ENCODE measurements at places on chromosomes 12 and 14.

DNA sequence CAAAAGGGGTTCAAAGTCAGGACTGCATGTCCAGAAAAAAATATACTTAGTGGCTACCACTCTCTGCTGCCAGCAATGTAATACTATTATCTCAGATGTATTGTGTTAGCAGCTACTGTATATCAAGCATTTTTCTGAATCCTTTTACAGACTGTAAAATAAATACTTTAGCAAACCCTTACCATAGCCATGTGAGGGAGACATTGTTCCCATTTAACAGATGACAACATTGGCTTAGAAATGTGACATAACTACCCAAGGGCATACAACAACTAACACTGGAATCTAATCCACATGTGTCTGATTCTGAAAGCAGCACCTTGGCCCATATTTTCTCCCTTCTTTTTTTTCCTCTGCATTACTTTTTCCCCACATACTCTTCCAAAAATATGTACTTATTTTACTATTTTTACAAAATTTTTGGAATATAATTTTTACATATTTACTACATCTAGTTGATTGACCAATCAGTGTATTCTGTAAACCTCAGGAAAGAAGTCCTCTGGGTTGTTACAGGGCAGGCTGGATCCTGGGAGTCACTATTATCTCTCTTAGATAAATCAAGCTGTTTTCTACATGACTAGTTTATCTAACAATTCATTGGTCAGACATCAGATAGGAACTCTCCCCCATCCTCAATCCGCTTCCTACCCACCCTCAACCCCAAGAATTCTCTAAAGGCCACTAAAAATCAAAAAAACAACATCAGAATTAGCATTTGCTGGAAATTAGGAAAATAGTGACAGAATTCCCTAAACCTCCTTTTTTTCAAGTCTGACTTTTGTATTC, 154.1 kb downstream of the BTG1 start:
- DNase-seq, result no peak

- DNase-seq, result no peak
Observed at GRCh38 chr14:94011795-94012194, 14.3 kb upstream of the OTUB2 start.

DNA sequence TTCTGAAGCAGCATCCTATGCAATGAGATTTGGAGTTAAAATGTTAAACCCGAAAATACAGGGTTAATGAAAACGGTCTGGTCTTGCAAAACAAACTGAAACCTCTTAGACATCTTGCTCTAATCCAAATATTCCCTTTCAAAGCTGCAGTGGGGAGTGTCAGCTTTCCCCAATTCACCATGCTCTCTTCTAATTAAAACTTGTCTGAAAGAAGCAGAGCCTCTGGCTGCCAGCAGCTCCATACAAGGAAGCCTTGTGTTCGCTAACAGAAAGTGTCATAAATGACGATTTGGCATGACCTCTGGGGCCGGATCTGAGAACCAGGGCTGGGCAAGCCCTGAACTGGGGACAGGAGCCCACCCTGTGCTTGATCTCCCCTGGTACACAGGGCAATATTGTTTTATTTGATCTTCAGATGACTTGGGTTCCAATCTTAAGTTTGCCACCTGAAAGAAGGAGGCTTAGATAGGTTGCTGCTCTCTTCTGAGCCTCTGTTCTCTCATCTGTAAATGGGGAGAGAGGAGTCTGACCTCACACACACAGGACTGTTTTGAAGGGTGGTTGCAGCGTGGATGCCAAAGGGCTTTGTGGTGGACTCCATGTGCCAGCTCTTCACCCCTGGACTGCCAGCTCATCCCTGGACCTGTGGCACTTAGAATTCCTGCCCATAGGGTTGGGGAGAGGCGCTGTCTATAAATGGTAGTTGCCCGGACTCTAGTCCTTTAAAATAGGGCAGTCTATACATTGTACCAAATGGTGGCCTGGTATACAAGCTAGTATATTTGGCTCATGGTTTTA, 7.8 kb downstream of the KMT5A start:
- DNase-seq, result no peak

DNA sequence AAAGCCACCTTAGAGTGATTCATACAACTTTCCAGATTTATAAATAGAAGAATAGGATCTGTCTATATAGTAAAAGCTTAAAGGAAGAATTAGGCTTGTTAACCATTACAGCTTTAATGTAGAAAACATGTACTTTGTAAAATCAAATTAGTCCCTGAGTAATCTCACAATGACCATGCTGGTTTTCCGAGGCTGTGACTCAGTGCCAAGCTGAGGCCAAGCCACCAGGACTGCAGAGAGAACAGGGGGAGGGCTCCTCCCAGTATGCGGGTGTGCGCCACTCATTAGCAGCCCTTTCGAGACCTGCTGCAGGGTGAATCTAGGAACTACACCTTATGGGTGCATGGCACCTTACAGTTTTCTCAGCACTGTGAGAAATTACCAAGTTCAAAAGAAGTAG, 167.0 kb downstream of the EFCAB11 start:
- no peak for DNase-seq

GRCh38 chr12:52402873-52403540, 3.1 kb downstream of the KRT82 start:
- DNase-seq, result no peak

GRCh38 chr14:65303190-65303898, 109.2 kb upstream of the FUT8 start:
- DNase-seq, result no peak

DNA sequence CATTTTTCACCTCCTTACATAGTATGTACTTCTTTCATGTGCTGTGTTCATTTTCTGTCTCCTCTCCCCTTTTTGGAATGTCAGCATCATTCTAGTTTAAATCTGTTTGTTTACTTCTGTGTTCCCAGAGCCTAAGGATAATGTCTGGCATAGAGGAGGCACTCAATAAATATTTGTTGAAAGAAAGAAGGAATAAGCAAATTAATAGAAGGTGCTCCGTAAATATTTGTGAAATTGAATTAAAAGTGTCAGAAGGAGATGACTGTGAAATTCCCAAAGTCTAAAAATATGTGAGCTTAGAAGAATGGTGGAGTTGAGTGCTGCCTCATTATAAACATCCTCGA, 3.3 kb upstream of the CDKN1B start:
- no peak for DNase-seq

DNA sequence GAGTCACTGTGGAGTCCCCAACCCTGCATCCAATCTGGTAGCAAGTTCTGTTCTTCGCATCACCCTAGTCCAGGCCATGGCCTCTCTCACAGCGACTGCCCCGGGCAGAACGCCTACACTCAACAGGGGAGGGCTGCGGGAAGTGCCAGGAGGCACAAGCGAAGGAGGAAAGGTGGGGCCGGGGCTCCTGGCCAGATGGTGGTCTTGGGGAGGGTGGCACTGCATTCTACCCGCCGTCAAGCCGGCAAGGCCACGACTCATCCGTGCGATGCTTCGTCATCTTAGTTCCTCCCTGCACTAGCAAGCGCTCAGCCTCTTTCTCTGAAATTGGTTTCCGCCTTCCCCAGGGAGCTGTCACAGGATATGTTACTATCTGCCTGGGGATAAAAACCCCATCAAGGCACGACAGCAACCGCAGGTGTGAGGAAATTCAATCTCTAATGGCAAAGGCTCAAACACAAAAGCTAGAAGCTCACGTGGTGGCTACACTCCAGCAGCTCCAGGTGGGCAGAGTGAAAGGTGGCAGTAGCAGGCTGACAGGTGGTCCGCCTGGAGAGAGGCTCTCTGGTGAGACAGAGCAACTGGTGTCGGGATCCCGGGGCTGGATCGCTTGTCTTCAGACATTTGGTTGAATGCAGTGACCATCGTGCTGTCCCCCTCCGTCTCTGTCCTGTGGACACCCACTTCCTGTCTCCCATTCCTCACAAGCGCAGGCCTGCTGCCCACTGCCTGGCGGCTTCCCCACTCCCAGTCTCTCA, 34.1 kb downstream of the ACADS start:
- DNase-seq, result peak; percentile 49

DNA sequence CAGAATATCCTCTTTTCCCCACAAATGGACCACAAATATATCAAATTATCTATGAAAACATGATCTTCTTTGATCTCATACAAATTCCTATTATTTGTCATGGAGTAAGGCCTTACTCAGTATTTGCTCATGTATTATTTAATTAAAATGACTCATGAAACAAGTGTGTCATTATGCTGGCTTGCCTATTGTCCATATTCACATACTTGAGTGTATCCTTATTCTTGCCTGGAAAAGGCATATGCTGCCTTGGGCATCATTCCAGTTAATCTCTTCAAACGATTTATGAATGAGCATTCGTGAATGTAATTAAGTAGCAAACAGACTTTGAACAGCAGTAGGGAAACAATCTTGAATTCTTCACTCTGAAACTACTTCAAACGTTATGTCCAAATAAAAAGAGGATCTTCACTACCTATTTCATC, 22.6 kb upstream of the SNRPF start:
- DNase-seq, result no peak

- DNase-seq, result no peak
Observed at GRCh38 chr14:60977847-60978246, 3.0 kb downstream of the TRMT5 start.

- DNase-seq, result no peak
Observed at GRCh38 chr14:68418174-68419118, 374.4 kb downstream of the ZFP36L1 start.

DNA sequence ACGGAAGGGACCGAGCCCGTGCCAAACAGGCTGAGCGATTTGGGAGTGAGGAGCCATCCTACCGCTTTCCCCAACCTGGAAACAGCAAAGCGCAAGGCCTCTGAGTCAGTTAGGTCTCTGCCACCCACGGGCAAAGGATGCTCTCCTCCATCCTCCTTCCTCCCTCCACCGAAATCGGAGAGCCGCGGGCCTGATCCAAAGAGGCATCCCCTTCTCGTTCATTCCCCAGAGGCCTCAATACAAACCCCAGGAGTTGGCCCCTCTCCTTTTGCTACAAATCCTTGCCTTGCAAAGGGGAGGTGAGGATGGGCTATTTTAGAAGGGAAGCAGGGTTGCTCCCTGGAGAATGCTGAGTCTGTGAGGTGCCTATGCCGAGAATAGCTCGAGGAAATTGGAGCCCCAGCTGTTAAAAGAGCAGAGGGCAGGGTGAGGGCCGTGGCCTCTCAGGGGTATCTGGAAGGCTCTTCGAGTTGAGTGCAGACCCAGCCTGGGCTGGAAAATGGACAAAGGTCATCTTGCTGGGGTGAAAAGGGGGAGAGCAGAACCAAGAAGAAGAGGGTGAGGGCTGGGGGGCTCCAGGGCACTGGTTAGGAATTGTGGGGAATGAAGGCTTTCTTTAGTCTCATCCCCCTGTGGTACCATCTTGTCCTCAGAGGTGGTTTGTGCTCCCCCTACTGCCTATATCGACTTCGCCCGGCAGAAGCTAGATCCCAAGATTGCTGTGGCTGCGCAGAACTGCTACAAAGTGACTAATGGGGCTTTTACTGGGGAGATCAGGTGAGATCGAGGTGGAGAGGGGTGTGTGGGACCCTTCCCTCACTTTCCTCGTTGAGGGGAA, 1.1 kb downstream of the TPI1 start:
- no peak for DNase-seq

DNA sequence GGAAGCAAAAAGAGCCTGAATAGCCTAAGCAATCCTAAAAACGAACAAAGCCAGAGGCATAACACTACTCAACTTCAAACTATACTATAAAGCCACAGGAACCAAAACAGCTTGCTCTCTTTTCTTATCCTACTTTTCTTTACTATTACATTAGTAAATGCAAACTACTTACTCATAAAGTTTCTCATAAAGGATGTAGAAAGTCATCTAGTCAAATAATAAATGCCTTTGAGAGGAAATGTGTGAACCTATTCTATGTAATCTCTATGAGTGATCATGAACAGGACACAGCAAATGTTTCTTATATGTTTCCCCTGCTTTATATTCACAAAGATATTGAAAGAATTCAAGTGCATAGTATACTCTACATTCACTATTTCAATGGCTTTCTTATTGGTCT, 176.9 kb upstream of the MDGA2 start:
- no peak for DNase-seq

DNA sequence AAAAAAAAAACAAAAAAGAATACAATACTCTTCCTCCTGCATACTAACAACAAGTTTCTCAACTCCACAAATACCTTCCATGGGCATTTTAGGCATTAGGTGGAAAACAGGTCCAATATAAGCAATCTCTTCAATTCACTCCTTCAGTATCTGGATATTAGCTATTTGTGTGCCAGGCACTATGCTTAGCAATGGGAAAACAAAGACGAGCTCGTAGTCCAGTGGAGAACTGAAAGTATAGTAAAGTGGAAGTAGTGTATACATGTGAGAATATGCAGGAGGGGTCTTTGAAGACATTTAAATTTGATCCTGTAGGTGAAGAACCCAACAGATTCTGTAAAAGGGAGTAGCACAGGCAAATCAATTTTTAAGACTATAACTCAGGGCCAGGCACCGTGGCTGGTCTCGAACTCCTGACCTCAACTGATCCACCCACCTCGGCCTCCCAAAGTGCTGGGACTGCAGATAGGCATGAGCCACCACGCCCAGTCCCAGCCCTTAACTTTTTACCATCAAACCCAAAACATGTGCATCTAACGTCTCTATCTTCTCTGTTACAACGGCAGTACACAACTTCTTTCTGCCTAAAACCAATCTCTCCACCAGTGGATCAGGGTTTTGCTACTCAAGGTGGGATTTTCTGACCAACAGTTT, 10.6 kb downstream of the HECTD1 start:
- DNase-seq, result no peak

GRCh38 chr14:83870546-83871270, 1659.2 kb upstream of the FLRT2 start:
- no peak for DNase-seq

DNA sequence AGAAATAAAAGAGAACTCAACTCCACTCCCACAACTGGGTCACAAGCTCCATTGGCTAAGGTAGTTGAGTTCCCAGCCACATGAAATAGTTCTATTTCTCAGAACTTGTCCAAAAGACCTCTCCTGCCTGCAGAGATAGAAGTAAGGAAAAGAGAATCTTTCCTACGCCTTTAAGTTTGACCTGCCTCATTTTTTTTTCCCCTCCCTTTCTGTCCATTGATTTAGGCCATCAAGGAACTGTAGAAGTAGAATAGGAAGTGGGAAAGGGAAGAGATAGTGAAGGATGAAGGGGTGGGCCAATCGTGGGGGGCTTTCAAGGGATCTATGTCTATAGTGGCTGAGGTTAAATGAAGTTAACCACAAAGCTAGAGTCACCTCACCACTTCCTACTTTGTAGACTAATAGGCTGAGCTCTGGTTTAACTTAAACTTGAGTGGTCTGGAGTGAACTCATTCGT, 13.9 kb upstream of the NUDT4 start:
- no peak for DNase-seq

GRCh38 chr14:92917041-92917940, 5.7 kb upstream of the CHGA start:
- DNase-seq, result no peak

GRCh38 chr12:57225680-57226210, 3.8 kb upstream of the SHMT2 start:
- no peak for DNase-seq

- no peak for DNase-seq
Observed at GRCh38 chr12:46367351-46368029, 5.1 kb downstream of the SLC38A2 start.
